ENCODE measurements at places on chromosomes 5 and 9.

GRCh38 chr5:56755036-56755555, 60.3 kb upstream of the MAP3K1 start:
- no peaks in the 10 kb centered on the region for H3K36me3 ChIP-seq
- no peak overlapping the region for H3K27ac ChIP-seq
- H3K4me3 ChIP-seq, result no peak overlapping the region
- no peak for DNase-seq
- H3K4me1 ChIP-seq, result peaks cover 13% of the 10 kb centered on the region

DNA sequence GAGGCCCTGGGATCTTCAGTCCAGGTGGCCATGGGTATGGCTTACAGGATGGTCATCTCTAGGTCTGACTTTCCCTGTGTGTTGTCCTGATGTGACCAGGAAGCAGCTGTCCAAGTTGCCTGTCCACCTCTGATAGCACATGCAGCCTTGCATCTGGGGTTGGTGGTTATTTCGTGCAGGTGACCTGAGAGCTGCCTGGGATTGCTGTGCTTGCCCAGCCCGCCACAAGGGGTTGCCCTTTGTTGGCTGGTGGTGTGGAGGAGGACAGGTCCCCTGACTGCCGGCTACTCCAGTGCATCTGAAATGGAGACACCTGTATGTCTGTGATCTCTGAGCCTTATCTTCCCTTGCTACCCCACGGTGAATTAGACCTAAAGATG, 212.6 kb downstream of the ARHGAP26 start:
- DNase-seq, result no peak
- no peaks in the 10 kb centered on the region for H3K36me3 ChIP-seq
- no peak overlapping the region for H3K27ac ChIP-seq

- no peak for DNase-seq
- no peaks in the 10 kb centered on the region for H3K4me1 ChIP-seq
- H3K4me3 ChIP-seq, result no peak overlapping the region
- no peaks in the 10 kb centered on the region for H3K36me3 ChIP-seq
- H3K27me3 ChIP-seq, result no peaks in the 10 kb centered on the region
Observed at GRCh38 chr9:12875191-12875590, 100.4 kb downstream of the LURAP1L start.

- DNase-seq, result no peak
- H3K36me3 ChIP-seq, result no peaks in the 10 kb centered on the region
- H3K27me3 ChIP-seq, result no peaks in the 10 kb centered on the region
Observed at GRCh38 chr5:38319491-38319890, 61.1 kb downstream of the EGFLAM start.

- no peak for DNase-seq
- no peak overlapping the region for H3K4me3 ChIP-seq
- no peaks in the 10 kb centered on the region for H3K27me3 ChIP-seq
- no peaks in the 10 kb centered on the region for H3K4me1 ChIP-seq
- H3K27ac ChIP-seq, result no peak overlapping the region
Observed at GRCh38 chr9:115972362-115972761, 181.2 kb upstream of the PAPPA start.

- DNase-seq, result no peak
- no peak overlapping the region for H3K4me3 ChIP-seq
- H3K36me3 ChIP-seq, result peaks cover 10% of the 10 kb centered on the region
- H3K4me1 ChIP-seq, result no peaks in the 10 kb centered on the region
- H3K27me3 ChIP-seq, result no peaks in the 10 kb centered on the region
Observed at GRCh38 chr9:128716581-128717254, 7.2 kb downstream of the ZDHHC12 start.

- DNase-seq, result no peak
- no peaks in the 10 kb centered on the region for H3K36me3 ChIP-seq
- H3K27me3 ChIP-seq, result no peaks in the 10 kb centered on the region
- H3K27ac ChIP-seq, result no peak overlapping the region
Observed at GRCh38 chr5:148937239-148937638, 110.8 kb downstream of the ADRB2 start.

DNA sequence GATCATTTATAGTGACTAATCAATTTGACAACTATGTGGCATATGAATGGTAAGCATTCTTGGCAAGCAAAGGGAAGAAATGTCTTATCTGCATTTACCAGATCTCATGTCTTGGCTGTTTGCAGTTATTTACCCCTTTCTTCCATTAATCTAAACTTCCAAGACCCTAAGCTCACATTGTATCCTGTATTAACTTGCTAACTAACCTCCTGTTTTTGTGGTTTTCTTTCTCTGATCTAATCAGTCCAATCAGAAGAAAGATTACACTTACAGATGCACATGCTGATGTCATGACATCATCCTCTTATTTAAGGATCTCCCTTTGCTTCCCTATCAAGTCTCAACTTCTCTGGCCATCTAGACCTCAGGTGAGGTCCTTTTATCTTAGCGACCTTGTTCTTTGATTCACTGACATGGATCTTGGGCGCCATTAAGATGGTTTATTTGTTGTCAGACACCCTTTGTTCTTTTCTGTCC, 95.5 kb downstream of the F2RL2 start:
- H3K4me1 ChIP-seq, result no peaks in the 10 kb centered on the region
- H3K27me3 ChIP-seq, result no peaks in the 10 kb centered on the region
- no peak overlapping the region for H3K4me3 ChIP-seq
- DNase-seq, result no peak
- no peak overlapping the region for H3K27ac ChIP-seq

DNA sequence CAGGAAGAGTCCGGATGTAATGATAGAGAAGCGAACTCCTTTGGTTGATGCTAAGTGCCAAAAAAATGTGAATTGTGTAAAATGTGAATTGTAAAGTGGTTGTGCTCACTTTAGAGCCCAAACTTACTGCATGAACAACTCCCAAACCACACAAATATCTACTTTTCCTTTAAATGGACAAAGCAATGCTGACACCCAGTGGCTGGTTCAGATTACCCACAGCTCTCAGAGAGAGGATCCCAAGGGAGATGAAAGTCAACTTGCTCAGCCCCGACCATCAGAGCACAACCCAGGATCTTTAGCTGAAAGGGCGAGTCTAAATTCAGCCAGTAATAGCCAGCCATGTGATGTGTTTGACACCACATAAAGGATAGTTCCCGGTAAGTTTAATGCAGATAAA, 133.7 kb downstream of the NMUR2 start:
- H3K27me3 ChIP-seq, result no peaks in the 10 kb centered on the region
- no peaks in the 10 kb centered on the region for H3K4me1 ChIP-seq
- peak; percentile 7 for DNase-seq
- no peaks in the 10 kb centered on the region for H3K36me3 ChIP-seq

GRCh38 chr9:21764846-21765245, 37.6 kb upstream of the MTAP start:
- H3K27ac ChIP-seq, result no peak overlapping the region
- no peaks in the 10 kb centered on the region for H3K36me3 ChIP-seq
- H3K4me3 ChIP-seq, result no peak overlapping the region
- no peaks in the 10 kb centered on the region for H3K27me3 ChIP-seq
- DNase-seq, result no peak
- no peaks in the 10 kb centered on the region for H3K4me1 ChIP-seq

DNA sequence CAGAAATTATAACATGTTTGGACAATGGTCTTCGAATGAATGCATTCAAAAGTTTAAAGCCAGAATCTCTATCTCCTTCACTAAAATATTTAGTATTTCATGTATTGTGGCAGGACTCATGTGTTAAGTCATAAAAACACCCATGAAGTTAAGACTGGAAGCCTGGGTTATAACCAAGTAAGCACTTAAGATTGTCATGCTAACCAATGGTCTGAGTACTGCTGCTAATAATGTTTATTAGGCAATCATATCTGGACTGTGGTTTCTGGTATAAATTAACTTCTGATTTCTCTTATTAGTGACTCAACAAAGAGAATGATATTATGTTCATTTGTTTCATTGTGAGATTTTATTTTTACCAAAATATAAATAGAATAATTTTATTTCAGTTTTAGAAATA, 297.9 kb upstream of the EDIL3 start:
- no peak overlapping the region for H3K4me3 ChIP-seq
- H3K36me3 ChIP-seq, result no peaks in the 10 kb centered on the region
- H3K27me3 ChIP-seq, result no peaks in the 10 kb centered on the region
- H3K27ac ChIP-seq, result no peak overlapping the region
- H3K4me1 ChIP-seq, result no peaks in the 10 kb centered on the region

DNA sequence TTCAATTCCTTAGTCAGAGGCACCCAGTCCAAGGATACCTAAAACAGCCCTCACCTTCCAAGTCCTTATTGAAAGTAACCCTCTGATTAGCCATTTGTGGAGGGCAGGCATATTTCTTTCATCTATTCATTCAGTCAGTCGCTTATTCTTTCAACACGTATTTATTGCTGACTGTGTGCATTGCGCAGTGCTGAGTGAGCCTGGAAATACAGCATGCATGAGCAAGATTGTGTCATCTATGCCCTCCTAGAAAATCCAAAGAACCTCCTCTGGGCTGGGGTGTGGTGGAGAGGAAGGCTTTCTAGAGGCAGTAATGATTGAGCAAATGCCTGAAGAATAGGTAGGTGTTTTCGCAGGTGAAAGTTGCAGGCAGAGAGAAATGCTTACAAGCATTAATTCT, 8.5 kb upstream of the FEM1C start:
- H3K4me3 ChIP-seq, result no peak overlapping the region
- H3K36me3 ChIP-seq, result no peaks in the 10 kb centered on the region
- H3K27ac ChIP-seq, result no peak overlapping the region
- no peak for DNase-seq
- no peaks in the 10 kb centered on the region for H3K27me3 ChIP-seq
- H3K4me1 ChIP-seq, result no peaks in the 10 kb centered on the region

DNA sequence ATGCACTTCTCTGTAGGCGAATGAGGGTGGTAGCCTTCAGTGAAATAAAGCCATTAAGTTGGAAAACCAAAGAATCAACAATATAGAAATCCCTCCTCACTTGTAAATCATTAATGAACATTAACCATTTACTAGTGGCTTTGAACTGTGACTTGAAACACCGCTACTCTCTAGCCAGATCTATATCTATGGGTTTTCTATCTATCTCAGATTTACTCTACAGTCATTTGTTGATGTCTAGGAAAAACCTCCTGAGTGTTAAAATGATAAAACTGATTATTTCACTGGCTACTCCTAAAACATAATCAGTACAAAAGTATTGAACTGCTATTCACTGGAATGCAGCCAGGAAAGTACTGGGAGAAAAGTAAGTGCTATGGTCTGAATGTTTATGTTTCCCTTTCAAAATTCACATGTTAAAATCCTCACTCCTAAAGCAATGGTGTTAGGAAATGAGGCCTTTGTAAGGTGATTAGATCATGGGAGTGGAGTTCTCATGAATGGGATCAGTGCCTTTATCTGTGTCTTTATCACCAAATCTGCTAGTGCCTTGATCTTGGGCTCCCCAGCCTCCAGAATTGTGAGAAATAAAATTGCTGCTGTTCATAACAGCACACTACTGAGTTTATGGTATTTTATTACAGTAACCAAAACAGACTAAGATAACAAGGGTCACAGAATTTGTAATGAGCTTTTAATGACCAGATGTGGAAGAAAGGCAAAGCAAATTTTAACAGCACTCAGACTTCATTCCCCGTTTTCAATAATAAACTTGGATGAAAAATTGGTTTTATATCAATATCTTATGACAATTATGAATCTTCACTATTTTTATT, 8.6 kb upstream of the OXCT1 start:
- no peaks in the 10 kb centered on the region for H3K36me3 ChIP-seq
- H3K27ac ChIP-seq, result no peak overlapping the region
- H3K4me3 ChIP-seq, result no peak overlapping the region
- no peak for DNase-seq

DNA sequence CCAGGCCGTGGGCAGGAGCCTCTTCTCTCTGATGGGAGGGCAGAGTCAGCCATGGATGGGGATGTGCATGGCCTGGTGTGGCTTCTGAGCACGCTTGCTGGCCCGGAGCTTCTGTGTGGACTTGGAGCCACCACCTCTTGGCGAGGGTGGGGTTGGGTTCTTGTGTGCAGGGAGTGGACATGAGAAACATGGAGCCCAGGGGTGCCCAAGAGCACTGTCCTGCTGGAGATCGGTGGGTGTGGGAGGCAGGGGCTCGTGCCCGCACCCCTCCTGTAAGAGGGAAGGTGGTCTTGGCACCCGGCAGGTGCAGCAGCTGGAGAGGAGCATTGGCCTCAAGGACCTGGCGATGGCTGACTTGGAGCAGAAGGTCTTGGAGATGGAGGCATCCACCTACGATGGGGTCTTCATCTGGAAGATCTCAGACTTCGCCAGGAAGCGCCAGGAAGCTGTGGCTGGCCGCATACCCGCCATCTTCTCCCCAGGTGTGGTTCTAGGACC, 23.8 kb downstream of the FBXW5 start:
- no peaks in the 10 kb centered on the region for H3K4me1 ChIP-seq
- H3K27ac ChIP-seq, result no peak overlapping the region
- peaks cover 68% of the 10 kb centered on the region for H3K36me3 ChIP-seq

DNA sequence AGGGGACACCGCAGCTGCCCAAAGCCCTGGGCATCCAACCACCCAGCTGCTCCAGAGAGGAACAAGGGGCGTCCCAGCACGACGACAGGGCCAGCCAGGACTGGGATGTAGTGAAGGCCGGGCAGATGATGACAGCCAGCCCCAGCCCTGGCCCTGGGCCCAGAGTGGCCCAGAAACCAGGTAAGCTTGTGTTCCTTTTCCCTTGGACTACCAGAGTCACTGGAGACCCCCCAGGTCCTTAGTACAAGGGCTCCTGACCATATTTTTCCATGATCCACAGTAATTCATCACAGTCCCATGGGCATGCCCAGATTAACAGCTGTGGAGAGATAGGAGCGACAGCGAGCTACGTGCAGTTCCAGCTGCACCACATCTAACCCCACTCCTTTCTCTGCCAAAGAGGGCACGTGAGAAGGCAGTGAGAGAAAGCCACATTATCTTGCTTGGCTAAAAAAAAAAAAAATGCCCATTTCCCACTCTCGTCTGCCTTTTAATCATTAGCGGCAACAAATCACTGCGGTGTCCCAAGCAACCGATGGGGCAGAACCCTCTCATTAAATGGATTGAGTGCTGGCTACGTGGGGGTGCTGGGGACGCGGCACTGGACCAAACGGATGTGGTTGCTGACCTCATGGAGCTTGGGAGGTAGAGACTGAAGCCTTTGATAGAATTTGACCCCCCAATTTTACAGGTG, 21.7 kb upstream of the SYNPO start:
- H3K4me3 ChIP-seq, result no peak overlapping the region
- H3K27me3 ChIP-seq, result no peaks in the 10 kb centered on the region
- peaks cover 9% of the 10 kb centered on the region for H3K4me1 ChIP-seq
- no peak for DNase-seq
- no peaks in the 10 kb centered on the region for H3K36me3 ChIP-seq
- no peak overlapping the region for H3K27ac ChIP-seq

DNA sequence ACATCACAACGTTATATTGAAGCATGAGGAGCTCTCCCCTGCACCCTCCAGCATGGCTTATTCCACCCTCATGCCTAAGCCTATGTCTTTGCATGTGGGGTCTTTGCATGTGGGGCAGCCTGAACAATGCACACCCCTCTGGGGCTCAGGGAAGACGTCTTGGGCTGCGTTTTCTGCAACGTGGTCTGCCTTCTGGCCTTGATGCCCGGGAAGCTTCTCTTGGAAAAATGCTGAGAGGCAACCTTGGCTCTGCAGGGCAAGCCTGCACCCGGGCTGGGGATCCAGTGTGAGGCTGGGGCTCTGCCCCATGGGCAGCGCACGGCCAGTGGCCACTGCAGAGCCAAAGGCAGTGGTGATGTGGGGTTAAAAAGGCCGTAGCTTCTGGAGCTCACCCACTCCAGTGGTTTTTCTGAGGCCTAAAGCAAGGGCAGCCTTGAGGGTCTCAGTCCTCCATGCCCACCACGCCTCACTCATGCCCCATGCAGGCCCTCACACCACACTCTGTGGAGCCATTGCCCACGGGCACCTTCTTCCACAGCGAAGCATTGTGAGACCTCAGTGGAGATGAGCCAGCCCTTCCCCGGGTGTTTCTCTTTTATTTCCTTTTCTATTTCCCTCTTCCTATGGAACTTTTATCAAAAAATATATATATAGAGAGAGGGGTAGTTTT, 112.2 kb downstream of the MRPL36 start:
- H3K27ac ChIP-seq, result no peak overlapping the region
- peaks cover 7% of the 10 kb centered on the region for H3K27me3 ChIP-seq
- H3K4me3 ChIP-seq, result no peak overlapping the region

All from B cell (primary cell).